HCT116 (cell line): ENCODE measurements at places on chromosomes 3 and 15. TPM values are rescaled to one million over a fixed set of nuclear protein-coding genes. Genes with fewer than 3 reads are reported as not detected.

DNA sequence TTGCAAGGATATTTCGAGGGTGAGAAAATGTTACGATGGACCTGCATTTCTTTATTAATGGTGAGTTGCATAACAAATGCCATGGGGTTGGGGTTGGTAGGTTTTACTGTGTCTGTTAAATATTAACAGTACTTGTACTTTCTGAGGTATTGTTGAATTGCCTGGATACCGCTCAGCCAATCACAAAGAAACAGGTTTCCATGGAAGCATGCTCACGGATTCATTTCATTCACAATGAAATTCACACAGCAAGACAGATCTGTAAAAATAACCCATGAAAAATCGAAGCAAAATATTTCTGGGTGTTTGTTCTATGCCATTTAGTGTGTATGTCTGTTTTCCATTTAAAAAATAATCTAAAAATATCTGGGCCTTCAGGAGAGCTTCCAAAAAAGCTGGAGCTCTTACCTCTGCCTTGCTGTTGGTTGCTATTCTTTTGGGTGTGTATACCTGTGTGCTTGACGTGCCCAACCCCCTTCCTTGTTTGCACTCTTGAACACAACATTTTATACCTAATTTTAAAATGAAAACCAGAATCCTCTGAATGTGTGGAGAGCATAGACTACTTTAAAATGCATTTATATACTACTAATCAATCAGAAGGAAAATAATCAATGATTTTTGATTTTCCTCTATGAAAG, 479.8 kb upstream of the TBL1XR1 start:
- DNase-seq: no peak

DNA sequence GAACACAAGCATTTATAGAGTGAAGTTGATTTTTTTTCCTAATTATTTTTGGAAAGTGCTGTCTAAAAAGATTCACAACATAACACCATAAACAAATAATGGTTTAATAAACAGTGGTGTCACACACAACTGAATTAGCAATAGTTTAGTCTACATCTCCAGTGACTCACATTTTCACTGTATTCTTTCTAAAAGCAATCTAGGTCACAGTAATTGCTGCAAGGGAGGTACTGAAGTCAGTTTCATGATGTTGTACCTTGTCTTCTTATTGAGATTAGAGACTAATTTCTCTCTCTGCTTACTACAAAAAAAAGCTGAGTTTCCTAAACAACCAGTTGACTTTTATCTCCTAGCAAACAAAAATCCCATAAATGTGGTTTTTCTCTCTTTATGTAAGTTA, 29.6 kb downstream of the PLSCR4 start:
- no peak for DNase-seq

GRCh38 chr3:44076221-44076829, 165.4 kb upstream of the TOPAZ1 start:
- DNase-seq: no peak

- DNase-seq: no peak
These were observed 417.3 kb downstream of the GABRB3 start for GRCh38 chr15:26355472-26356074.

DNA sequence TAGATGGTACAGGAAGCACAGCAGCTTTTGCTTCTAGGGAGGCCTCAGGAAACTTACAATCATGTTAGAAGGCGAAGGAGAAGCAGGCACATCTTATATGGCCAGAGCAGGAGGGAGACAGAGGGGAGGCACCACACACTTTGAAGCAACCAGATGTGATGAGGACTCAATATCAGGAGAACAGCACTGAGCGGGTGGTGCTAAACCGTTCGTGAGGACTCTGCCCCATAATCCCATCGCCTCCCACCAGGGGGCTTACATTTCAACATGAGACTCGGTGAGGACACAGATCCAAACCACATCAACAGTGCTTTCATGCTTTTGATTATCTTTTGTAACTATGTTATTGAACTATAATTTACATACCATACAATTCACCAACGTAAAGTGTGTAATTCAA, 7.6 kb upstream of the TMEM44 start:
- peak; percentile 8 for DNase-seq

DNA sequence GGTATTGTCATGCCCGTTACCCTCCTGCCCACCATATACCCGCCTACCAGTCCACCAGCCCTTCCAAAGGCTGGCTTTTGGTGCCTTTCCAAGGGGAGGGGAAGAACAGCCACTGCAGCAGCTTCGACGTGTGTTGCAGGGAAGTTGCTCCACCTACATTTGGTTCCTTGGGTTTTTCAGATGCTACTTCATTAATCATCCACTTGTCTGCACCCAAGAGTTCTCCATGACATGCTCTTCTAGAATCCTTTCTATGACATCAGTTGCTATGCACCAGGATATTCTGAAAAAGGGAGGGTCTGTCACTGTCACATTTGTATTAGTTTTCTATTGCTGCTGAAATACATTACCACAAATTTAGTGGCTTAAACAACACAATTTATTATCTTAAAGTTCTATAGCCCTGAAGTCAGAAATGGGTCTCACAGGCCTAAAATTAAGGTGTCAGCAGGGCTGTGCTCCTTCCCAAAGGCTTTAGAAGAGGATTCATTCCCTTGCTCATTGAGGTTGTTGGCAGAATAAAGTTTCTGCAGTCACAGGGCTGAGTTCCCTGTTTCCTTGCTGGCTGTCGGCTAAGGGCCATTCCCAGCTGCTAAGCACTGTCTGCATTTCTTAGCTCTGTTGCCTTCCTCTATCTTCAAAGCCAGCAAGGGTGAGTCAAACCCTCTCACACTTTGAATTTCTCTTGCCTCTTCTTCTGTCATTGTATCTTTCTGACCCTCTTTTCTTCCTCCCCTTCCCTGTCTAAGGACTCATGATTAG, at the start of gene LYZL4:
Gene LYZL4 (minus strand): TSS at position 241 of the 762 bp plus-strand sequence. CDS start 3,359 bp downstream, outside the sequence.
- no peak for DNase-seq

DNA sequence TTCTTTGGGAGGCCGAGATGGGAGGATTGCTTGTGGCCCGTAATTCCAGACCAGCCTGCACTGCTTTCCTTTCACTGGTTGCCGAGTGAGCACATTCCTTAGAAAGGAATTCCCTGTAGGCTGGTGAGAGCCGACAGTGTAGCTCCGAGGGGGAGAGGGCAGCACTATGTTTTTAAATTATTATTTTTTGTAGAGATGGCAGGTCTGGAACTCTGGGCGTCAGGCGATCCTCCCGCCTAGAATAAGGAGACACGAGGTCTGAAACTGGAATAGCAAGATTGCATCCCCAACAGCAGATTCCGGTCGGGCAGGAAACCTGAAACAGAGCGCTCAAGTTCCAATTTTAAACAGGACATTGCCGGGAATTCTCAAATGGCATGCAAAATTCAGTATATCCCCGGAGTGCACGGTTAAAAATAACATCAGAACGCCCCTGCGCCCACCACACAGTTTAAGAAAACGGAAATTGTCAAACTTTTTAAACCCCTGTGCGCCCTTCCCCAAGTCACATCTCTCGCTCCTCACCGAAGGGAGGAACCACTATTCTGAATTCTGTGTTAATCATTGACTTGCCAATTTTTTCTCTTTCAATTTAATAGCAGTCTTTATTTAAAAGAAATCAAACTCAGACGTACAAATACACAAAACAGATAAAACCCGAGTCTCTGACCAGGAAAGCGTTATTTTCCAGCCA, 643 bp upstream of the RNU5B-1 start:
- peak; percentile 44 for DNase-seq

TNNC1 gene
- 2.2 TPM for total RNA-seq

CPEB1 gene
- not detected for total RNA-seq

GRCh38 chr15:78424673-78425072, 13.3 kb upstream of the IREB2 start:
- no peak for DNase-seq

DNA sequence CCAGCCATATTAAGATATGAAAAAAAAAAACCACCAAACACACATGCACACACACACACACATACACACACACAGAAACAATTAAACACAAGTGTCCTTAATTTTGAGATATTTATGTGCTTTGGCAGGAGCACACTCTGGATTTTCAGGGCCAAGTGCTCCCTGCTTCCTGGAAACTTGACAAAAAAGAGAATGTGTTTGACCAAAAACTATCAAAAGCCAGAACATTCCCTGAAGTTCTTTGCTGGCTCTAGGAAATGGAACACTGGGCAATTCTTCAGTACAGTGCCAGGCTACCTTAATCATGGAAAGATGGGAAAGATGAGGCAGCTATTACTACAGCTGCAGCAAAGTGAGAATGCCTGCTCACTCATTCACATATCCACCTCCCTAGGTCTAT, 44.6 kb downstream of the P3H2 start:
- no peak for DNase-seq

DNA sequence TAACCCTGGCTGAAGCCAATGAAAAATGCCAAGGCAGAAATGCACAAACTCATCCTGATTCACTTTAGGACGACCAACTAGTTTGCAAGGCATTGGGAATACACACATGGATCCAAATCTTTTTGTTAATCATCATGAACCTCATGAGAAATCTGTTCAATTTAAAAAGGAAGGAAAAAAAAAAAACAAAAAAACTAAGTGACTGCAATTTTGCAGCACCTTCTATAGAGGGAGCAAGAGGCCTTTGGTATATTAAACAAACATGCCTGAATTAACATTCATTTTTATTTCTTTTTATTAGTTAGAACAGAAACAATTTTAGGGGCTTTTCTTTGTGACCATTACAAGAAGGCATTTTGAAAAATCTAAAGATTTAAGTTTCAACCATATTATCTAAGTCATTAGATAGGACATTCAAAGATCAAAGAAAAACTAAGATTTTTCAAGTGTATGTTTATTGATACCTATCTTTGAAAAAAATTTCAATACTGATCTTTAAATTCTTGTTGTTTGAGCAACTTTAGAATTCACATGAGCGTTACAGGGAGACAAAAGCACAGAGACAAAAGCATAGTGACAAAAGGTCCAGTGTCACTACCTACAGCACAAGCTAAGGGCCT, 182.4 kb downstream of the CBLB start:
- peak; percentile 0 for DNase-seq

OR5H6 gene
- total RNA-seq: not detected
